Activated CD8-positive, alpha-beta memory T cell treated with anti-CD3 and anti-CD28 coated beads for 4 hours (primary cell): ENCODE measurements at places on chromosomes 2 and 18.

DNA sequence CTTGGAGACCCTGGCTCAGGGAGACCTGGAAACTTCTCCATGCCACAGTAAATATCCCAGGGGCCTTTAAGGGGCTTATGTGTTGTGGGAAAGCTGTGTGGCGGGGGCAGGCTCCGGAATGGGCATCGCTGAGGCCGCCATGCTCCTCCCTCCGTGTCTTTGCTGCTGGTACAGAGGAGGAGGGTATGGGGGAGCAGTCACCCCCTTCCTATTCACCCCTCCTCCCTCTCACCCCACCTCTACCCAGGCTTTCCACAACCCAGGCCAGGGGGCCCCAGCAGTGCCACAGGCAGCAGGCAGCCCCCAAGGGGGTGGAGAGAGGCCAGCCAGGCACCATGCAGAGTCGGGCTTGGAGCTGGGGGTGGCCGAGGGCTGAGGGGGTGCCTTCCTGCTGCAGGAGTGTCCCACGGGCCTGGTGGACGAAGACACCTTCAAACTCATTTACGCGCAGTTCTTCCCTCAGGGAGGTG is 28.0 kb upstream of the FAHD2A start:
- DNase-seq: no peak

GRCh38 chr2:227430639-227431038 is 41.3 kb upstream of the AGFG1 start:
- no peak for DNase-seq

- DNase-seq: no peak
Measured at GRCh38 chr2:105313877-105314276, 15.7 kb downstream of the TGFBRAP1 start.

GRCh38 chr2:65415091-65415490 is 17.3 kb downstream of the SPRED2 start:
- no peak for DNase-seq

- DNase-seq: no peak
Measured at GRCh38 chr2:233353101-233353768, 1.1 kb upstream of the DGKD start.

DNA sequence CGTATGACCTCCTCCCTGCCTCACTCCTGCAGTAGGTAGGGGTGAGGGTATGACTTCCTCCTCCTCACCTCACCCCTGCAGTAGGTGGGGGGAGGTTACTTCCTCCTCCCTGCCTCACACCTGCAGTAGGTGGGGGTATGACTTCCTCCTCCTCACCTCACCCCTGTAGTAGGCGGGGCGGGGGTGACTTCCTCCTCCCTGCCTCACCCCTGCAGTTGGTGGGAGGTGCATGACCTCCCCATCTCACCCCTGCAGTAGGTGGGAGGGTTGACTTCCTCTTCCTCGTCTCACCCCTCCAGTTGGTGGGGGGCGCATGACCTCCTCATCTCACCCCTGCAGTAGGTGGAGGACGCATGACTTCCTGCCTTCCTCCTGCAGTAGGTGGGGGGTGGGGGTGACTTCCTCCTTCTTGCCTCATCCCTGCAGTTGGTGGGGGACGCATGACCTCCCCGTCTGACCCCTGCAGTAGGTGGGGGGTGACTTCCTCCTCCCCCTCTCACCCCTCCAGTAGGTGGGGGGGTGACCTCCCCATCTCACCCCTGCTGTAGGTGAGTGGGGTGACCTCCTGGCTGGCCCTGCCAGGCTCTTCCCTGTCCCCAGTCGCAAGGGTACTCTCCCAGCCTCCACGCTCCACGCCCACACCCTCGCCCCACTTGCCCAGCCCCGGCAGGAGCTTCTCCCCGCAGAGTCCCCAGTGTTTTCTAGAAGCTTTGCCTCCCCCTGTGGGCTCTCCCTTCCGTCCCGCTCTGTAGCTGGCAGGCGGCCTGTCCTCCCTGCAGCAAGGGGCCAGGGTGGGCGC is 39.3 kb downstream of the TSHZ1 start:
- DNase-seq: no peak

DNA sequence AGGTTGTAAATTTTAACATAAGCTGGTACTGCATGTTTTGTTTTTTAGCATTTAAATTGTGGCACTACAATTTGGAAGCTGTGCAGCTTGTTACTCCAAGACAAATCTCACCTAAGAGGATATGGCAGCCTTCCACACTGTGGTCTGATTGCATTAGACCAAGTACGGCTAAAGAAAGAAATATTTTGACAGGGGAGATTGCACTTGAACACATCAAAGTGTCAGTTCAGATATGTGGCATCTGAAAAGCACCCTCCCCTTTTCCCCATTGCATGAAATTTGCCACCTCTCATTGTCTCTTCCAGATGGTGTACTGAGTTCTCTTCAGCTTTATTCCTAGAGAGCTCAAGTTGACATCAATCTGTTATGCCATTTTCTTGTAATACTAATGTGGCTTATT is 295.9 kb downstream of the ERBB4 start:
- no peak for DNase-seq

DNA sequence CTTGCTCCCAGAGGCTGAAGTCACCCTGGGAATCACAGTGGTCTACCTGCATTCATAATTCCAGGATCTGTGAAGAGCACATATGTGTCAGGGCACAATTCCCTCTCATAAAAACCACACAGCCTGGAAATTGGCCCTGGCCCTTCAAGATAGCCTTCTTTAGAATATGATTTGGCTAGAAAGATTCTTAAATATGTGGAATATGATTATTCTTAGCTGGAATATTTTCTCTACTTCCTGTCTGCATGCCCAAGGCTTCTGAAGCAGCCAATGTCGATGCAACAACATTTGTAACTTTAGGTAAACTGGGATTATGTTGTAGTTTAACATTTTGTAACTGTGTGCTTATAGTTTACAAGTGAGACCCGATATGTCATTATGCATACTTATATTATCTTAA is 24.2 kb downstream of the ICOS start:
- DNase-seq: no peak

GRCh38 chr18:77062518-77063003 is 70.0 kb downstream of the MBP start:
- no peak for DNase-seq

DNA sequence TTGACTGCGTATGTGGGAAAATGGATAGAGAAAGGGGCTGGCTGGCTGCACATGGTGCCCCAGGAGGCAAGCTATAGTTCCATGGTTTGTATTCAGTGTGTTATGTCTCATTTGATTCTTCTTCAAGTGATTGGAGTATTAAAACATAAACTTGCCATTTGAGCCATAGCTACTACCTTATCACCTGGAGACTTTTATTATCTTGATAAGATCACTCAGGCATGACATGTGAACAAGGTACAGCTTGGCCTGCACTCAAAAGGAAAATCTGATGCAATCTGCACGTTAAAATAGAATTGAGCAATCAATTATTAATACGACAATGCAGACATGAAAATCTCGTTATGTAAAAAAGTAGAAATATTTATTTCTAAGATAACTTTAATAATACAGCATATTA is 116.9 kb downstream of the RND3 start:
- DNase-seq: no peak

GRCh38 chr18:31702449-31702848 is 18.1 kb upstream of the B4GALT6 start:
- DNase-seq: no peak

DNA sequence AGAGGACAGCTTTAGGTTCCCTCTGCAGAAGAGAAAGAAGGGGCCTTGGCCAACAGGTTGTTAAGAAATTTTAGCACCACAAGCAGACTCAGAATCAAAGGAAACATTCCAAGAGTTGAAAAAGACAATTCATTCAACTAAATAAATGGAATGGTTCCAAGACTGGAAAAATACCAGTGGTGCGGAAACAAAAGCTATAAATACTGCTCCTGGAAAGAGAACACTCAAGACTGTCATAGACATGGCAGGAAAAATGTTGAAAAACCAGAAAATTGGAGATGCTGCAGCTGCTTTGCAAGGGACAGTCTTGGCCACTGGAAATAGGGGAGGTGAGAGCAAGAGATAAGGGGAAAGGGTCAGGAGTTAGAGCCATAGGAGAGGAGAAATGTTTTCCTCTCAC is 312.7 kb upstream of the CYRIA start:
- no peak for DNase-seq

DNA sequence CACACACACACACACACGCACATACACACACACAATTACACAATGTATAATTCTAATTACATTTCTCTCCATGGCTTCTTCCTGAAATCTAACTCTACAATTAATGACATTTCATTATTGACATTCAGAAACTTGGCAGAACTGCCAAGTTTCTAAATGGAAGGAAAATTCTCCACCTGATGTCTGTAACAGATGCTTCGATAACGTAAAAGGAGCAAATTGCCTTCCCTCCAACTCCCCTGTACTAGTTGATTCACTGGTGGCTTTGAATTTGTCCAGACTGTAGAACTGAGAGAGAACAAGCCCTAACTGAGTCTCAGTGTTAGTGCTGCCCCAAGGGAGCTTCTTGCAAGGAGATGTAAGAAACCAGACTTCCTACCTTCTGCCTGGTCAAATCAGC is 255.1 kb upstream of the TMEM200C start:
- DNase-seq: no peak

GRCh38 chr2:173431191-173431590 is 76.5 kb downstream of the CDCA7 start:
- DNase-seq: no peak

DNA sequence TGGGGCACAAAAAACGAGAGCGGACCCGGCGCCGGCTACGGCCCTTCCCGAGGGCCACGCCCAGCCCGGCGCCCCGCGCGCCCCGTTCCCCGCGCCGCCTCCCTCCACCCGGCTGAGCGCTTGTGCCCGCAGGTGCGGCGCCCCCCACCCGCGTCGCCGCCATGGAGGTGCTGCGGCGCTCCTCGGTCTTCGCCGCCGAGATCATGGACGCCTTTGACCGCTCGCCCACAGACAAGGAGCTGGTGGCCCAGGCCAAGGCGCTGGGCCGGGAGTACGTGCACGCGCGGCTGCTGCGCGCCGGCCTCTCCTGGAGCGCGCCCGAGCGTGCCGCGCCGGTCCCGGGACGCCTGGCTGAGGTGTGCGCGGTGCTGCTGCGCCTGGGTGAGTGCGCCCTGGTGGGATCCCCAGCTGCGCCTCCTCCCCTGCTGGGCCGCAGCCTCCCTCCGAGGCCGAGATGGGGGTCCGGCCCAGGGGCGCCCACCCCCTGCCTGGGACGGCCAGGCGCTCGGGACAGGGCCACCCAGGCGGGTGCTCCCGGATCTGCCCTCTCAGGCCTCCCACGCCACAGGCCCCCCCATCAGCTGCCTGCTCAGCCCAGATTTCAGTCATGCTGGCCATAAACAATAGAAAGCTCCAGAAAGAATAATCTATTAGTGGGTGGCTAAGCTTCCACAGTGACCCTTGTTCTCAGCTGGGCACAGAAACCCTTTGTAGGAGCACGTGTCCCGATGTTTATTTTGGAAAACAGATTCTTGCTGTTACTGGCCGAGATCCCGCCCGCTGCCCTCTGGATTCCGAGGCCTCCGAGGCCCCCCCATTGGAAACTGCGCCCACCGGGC is 997 bp downstream of the BOK start:
- DNase-seq: no peak

DNA sequence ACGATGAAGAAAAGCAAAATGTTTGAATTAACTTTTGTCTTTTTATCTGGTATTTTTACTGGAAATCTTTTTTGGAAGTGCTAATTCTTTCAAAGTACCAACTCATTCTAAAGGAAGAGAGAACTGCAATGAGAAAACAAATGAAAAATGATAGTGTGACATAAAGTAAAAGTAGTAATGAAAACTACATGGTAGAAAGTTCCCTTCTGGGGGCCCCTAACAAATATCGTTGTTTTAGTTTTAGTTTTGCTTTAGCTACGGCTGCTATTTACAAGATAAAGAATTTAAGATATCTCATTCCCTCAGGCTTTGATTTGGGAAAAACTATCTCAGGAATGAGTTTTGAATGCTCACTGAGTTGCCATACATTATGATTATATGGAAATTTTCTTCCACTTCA is 161.4 kb downstream of the XIRP2 start:
- no peak for DNase-seq

GRCh38 chr2:216033403-216033802 is 20.1 kb upstream of the MREG start:
- no peak for DNase-seq

DNA sequence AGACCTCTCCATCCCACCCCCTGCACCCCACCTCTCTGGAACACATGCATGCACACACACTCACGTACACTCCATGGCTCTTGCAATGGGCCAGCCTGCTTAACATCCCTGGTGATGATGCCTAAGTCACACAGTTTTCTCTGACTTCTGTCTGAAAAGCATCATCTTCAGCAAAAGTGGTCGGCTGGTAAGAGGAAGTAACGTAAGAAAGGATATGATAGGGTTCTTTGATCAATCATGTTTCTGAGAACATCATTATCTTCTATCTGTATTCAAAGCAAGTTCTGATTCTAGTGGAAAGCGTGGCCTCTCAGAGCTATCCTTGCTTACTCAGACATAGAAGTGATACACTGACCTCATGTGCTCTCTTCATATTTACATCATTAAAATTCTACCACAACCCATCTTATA is 11.4 kb upstream of the NDUFV2 start:
- no peak for DNase-seq

GRCh38 chr18:5166606-5167280 is 30.3 kb downstream of the AKAIN1 start:
- DNase-seq: no peak

- no peak for DNase-seq
Measured at GRCh38 chr18:51089691-51090090, 59.7 kb downstream of the SMAD4 start.

DNA sequence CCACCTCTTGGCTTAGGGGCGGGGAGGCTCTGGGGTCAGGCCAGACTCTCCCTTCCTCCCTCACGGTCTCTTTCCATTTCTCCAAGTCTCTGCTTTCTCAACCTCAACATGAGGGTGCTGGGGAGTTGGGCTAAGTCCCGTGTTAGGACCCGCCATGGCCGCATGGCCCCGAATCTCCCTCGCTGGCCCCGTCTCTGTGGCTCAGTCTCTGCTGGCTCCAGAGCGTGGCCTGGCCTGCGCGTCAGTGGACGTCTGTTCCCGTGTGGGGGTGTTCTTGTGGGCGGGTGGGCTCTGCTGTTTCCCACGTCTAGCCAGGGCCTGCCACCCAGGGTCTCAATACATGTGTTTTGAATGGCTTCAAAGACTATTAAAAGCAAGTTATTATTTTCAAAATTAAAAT is 12.4 kb downstream of the ALLC start:
- no peak for DNase-seq

DNA sequence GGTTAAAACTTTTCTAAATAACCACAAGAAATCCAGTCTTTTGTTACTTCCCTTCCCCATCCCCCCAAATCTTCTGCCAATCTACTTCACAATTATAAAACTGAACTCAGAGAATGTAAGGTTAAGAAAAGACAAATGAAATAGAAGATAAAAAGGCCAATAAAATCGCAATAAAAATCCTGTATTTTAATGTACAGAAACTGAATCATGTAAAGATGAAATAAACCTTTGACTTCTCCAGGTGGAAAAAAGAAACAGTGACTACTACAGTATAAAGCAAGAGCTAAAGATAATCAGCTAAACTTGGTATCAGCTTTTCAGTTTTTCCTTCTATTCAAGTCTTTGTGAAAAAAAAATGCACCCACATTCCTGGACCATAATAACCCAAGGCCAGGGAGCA is 1.7 kb downstream of the SYT4 start:
- DNase-seq: no peak

- no peak for DNase-seq
Measured at GRCh38 chr18:58235001-58235436, 191.0 kb downstream of the NEDD4L start.
